CD4-positive, alpha-beta memory T cell (primary cell): ENCODE measurements at places on chromosomes 4 and X.

DNA sequence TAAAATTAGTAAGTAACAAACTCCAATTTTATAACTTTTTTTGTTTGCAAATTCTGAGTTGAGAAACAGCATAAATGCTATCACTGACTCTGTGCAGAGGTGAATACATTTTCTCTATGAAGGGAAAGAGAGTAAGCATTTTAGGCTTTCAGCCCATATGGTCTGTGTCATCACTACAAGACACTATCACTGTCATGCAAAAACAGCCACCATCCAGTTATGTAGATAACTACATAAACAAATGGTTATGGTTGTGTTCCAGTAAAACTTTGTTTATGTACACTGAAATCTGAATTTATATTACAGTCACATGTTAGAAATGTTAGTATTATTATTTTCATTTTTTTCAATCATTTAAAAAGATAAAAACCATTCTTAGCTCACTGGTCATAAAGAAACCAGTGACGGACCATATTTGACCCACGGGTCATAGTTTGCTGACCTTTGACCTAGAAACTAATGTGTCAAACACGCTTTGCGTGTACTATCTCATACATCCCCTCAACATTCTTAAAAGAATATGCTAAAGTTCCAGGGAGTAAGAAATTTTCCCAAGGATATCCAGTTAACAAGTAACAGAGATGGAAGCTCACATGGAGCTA, 29.1 kb downstream of the RASGEF1B start:
- no peak overlapping the region for H3K27ac ChIP-seq
- peaks cover 3% of the 10 kb centered on the region for H3K36me3 ChIP-seq
- no peak overlapping the region for H3K4me3 ChIP-seq
- DNase-seq: no peak

GRCh38 chr4:170307182-170307581, 217.4 kb upstream of the AADAT start:
- H3K4me3 ChIP-seq: no peak overlapping the region
- no peaks in the 10 kb centered on the region for H3K27me3 ChIP-seq
- no peak for DNase-seq
- no peak overlapping the region for H3K27ac ChIP-seq
- H3K4me1 ChIP-seq: no peaks in the 10 kb centered on the region

DNA sequence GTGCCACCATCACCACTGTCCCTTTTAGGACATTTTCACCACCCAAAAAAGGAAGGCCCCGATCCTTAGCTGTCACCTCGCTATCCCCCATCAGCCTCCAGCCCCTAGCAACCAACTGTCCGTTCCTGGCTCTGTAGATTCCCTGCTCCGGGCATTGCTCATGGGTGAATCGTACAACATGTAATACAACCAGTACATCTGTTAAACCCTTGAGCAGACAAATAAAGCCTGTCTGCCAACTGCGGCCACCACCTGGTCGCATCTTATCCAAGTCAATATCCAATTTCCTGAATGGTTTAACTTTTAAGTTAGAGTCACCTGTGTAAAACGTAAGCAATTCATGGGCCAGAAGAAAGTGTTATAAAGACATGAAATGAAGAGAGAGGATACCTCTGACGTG, 251.9 kb downstream of the AFAP1 start:
- no peaks in the 10 kb centered on the region for H3K27me3 ChIP-seq
- no peaks in the 10 kb centered on the region for H3K4me1 ChIP-seq
- no peak overlapping the region for H3K27ac ChIP-seq
- H3K36me3 ChIP-seq: no peaks in the 10 kb centered on the region
- no peak overlapping the region for H3K4me3 ChIP-seq
- no peak for DNase-seq

GRCh38 chrX:109373468-109373867, 108.4 kb downstream of the GUCY2F start:
- H3K27ac ChIP-seq: no peak overlapping the region
- DNase-seq: no peak
- H3K27me3 ChIP-seq: no peaks in the 10 kb centered on the region
- H3K36me3 ChIP-seq: no peaks in the 10 kb centered on the region

- H3K4me1 ChIP-seq: peaks cover 12% of the 10 kb centered on the region
- H3K4me3 ChIP-seq: no peak overlapping the region
- no peaks in the 10 kb centered on the region for H3K27me3 ChIP-seq
- no peak overlapping the region for H3K27ac ChIP-seq
These were observed 30.0 kb upstream of the PDK3 start for GRCh38 chrX:24435060-24435459.

DNA sequence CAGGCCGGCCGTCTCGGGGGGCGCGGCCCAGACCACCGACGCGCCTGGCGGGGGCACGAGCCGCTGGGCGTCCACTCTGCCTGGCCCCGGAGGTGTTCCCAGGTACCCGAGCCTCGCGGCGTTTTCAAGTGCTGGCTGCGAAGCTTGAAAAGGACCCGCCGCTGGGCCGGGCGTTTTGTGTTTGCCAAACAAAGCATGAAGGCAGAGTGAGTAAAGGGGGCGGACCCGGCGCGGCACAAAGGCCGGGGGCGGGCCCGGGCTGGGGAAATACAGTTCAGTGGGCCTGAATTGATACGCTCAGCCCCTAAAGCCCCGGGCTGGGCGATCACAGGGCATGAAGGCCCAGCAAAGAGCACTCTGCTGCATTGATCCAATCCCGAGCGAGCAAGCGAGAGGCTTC, 65.4 kb downstream of the SOX3 start:
- no peaks in the 10 kb centered on the region for H3K4me1 ChIP-seq
- no peak for DNase-seq
- no peak overlapping the region for H3K27ac ChIP-seq
- no peaks in the 10 kb centered on the region for H3K36me3 ChIP-seq

- no peak for DNase-seq
- no peaks in the 10 kb centered on the region for H3K27me3 ChIP-seq
These were observed 399.9 kb upstream of the CNKSR2 start for GRCh38 chrX:20974326-20974725.

- H3K4me3 ChIP-seq: no peak overlapping the region
- no peak for DNase-seq
- H3K36me3 ChIP-seq: no peaks in the 10 kb centered on the region
- H3K27me3 ChIP-seq: no peaks in the 10 kb centered on the region
- H3K4me1 ChIP-seq: no peaks in the 10 kb centered on the region
- no peak overlapping the region for H3K27ac ChIP-seq
These were observed 279.8 kb downstream of the UNC5C start for GRCh38 chr4:95268819-95269565.

- H3K4me1 ChIP-seq: peaks cover 58% of the 10 kb centered on the region
- peak overlapping the region; percentile 69 for H3K4me3 ChIP-seq
- DNase-seq: no peak
- peaks cover 26% of the 10 kb centered on the region for H3K36me3 ChIP-seq
These were observed 4.0 kb downstream of the FLNA start for GRCh38 chrX:154370300-154371016.

- H3K27ac ChIP-seq: no peak overlapping the region
- peak; percentile 38 for DNase-seq
- H3K4me3 ChIP-seq: no peak overlapping the region
- peaks cover 19% of the 10 kb centered on the region for H3K4me1 ChIP-seq
- H3K36me3 ChIP-seq: no peaks in the 10 kb centered on the region
- H3K27me3 ChIP-seq: no peaks in the 10 kb centered on the region
These were observed 38.7 kb downstream of the ARHGEF9 start for GRCh38 chrX:63746278-63746677.

DNA sequence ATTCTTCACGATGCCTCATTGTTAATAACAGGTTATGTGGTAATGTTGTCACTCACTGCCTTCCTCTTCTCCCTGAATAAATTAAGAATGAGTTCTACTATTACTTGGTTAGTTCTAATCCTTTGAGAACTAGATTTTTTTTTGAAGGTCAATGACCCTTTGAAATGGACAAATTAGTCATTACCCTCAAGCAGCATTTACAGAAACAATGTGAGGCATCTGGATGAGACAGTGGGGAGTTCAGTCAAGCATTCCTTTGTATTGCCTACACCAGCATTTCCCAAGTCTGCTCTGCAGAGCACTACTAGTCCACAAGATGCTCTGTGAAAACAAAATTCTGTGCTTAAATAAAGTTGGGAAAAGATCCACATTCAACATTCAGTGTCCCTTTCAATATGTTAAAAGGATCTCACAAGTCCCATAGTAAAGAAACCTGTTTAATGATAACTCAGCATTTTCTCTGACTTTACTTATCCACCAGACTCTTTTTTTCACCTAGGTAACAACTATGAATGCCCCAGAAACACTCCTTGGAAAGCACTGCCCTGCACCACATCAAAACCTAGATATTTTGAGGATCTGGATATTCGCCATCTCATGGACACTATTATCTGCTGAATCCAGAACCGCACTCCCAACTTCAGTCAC, 60.6 kb downstream of the CHRDL1 start:
- no peak for DNase-seq
- no peaks in the 10 kb centered on the region for H3K27me3 ChIP-seq
- no peak overlapping the region for H3K4me3 ChIP-seq
- no peaks in the 10 kb centered on the region for H3K36me3 ChIP-seq
- no peaks in the 10 kb centered on the region for H3K4me1 ChIP-seq

DNA sequence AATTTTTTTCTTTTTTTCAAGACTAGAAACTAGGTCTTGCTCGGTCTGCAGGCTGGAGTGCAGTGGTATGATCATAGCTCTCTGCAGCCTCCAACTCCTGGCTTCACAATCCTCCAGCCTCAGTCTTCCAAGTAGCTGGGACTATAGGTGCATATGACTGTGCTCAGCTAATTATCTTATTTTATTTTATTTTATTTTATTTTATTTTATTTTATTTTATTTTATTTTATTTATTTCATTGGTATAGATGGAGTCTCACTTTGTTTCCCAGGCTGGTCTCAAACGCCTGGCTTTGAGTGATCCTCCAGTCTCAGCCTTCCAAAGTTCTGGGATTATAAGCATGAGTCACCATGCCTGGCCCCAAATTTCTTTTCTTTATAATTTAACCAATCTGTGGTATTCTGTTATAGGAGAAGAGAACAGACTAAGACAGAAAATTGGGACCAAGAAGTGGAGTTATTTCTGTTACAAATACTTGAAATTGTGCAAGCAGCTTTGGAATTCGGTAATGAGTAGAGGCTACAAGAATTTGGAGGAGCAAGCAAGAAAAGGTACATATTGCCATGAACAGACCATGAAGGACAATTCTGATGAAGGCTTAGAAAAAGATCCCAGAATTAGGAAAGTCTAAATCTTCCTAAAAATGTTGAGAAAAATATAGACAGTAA, 4.0 kb upstream of the PRDM5 start:
- no peaks in the 10 kb centered on the region for H3K27me3 ChIP-seq
- no peak overlapping the region for H3K27ac ChIP-seq
- H3K4me1 ChIP-seq: peaks cover 5% of the 10 kb centered on the region
- no peak for DNase-seq
